ENCODE measurements at places on chromosomes 1 and 21. TPM values are rescaled to one million over a fixed set of nuclear protein-coding genes. Genes with fewer than 3 reads are reported as not detected.

- no peak overlapping the region for H3K4me3 ChIP-seq
- H3K27ac ChIP-seq, result no peak overlapping the region
- H3K4me1 ChIP-seq, result no peaks in the 10 kb centered on the region
- no peaks in the 10 kb centered on the region for H3K36me3 ChIP-seq
- no peaks in the 10 kb centered on the region for H3K27me3 ChIP-seq
These were observed 103.7 kb upstream of the NFIA start for GRCh38 chr1:60978421-60979357.

- no peaks in the 10 kb centered on the region for H3K27me3 ChIP-seq
- H3K27ac ChIP-seq, result no peak overlapping the region
- no peak overlapping the region for H3K4me3 ChIP-seq
- no peaks in the 10 kb centered on the region for H3K4me1 ChIP-seq
- H3K36me3 ChIP-seq, result no peaks in the 10 kb centered on the region
These were observed 5.5 kb downstream of the CLSPN start for GRCh38 chr1:35764283-35764682.

- H3K4me1 ChIP-seq, result no peaks in the 10 kb centered on the region
- H3K27me3 ChIP-seq, result no peaks in the 10 kb centered on the region
- H3K36me3 ChIP-seq, result no peaks in the 10 kb centered on the region
- no peak overlapping the region for H3K27ac ChIP-seq
- no peak for DNase-seq
- H3K4me3 ChIP-seq, result no peak overlapping the region
These were observed 717.9 kb downstream of the AMY1C start for GRCh38 chr1:104467590-104467989.

- H3K27me3 ChIP-seq, result no peaks in the 10 kb centered on the region
- no peak for DNase-seq
- no peaks in the 10 kb centered on the region for H3K4me1 ChIP-seq
- H3K4me3 ChIP-seq, result no peak overlapping the region
- H3K27ac ChIP-seq, result no peak overlapping the region
- H3K36me3 ChIP-seq, result no peaks in the 10 kb centered on the region
These were observed 142.7 kb upstream of the CD34 start for GRCh38 chr1:208053661-208054060.

DNA sequence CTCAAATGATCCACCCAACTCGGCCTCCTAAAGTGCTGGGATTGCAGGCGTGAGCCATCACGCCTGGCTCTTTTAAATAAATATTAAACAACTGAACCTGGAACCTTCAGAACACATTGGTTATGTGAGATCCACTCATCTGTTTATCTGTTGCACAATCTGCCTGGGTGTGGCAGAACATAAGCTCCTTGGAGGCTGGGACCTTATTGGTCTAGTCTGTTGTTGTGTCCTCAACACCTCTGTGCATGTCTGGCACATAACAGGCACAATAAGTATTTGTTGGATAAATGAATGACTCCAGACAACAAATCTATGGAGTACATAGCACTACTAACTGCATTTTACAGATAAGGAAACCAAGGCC, 4.1 kb upstream of the NBL1 start:
- H3K4me3 ChIP-seq, result no peak overlapping the region
- H3K4me1 ChIP-seq, result peaks cover 36% of the 10 kb centered on the region
- DNase-seq, result peak; percentile 58
- no peaks in the 10 kb centered on the region for H3K27me3 ChIP-seq
- peak overlapping the region; percentile 75 for H3K27ac ChIP-seq
- no peaks in the 10 kb centered on the region for H3K36me3 ChIP-seq

GRCh38 chr21:27240839-27241238, 274.0 kb upstream of the ADAMTS5 start:
- H3K36me3 ChIP-seq, result no peaks in the 10 kb centered on the region
- no peaks in the 10 kb centered on the region for H3K27me3 ChIP-seq
- H3K27ac ChIP-seq, result no peak overlapping the region
- no peak for DNase-seq
- no peaks in the 10 kb centered on the region for H3K4me1 ChIP-seq

DNA sequence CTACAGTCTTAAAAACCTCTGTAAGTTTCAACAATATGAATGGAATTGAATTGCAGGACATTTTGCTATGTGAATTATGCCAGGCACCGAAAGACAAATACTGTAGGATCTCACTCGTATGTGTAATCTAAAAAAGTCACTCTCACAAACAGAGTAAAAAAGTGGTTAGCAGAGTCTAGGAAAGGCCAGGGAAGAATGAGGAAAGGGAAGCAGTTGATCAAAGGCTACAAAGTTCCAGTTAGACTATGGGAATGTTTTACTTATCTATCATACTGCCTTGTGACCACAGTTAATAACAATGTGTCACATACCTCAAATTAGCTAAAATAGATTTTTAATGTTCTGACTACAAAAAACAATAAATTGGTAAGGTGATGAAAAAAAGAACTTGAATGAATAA, 565.4 kb upstream of the BRINP3 start:
- H3K36me3 ChIP-seq, result no peaks in the 10 kb centered on the region
- no peak overlapping the region for H3K4me3 ChIP-seq
- no peak overlapping the region for H3K27ac ChIP-seq

GRCh38 chr1:182446033-182446669, 3.8 kb upstream of the RGSL1 start:
- H3K27ac ChIP-seq, result no peak overlapping the region
- no peaks in the 10 kb centered on the region for H3K27me3 ChIP-seq
- no peaks in the 10 kb centered on the region for H3K36me3 ChIP-seq
- H3K4me1 ChIP-seq, result no peaks in the 10 kb centered on the region
- H3K4me3 ChIP-seq, result no peak overlapping the region

GRCh38 chr1:6003568-6004411, 11.6 kb upstream of the NPHP4 start:
- H3K4me1 ChIP-seq, result no peaks in the 10 kb centered on the region
- H3K27ac ChIP-seq, result no peak overlapping the region
- H3K27me3 ChIP-seq, result peaks cover 3% of the 10 kb centered on the region
- H3K4me3 ChIP-seq, result no peak overlapping the region
- DNase-seq, result no peak
- no peaks in the 10 kb centered on the region for H3K36me3 ChIP-seq

DNA sequence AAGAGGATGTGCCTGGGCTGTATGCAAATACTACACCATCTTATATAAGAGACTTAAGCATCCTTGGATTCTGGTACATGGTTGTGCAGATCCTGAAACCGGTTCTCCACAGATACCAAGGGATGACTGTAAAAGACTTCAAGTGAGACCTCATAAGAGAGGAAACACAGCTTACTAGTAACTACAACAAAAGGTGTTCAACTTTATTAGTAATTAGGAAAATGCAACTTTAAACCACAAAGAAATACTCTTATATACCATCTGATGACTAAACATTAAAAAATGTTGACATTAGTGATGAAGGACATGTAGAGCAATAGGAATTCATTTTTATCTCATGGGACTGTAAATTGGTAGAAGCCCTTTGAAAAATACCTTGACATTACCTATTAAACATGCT, 102.7 kb downstream of the RASAL2 start:
- no peaks in the 10 kb centered on the region for H3K36me3 ChIP-seq
- H3K4me1 ChIP-seq, result peaks cover 12% of the 10 kb centered on the region
- no peaks in the 10 kb centered on the region for H3K27me3 ChIP-seq
- no peak for DNase-seq

DNA sequence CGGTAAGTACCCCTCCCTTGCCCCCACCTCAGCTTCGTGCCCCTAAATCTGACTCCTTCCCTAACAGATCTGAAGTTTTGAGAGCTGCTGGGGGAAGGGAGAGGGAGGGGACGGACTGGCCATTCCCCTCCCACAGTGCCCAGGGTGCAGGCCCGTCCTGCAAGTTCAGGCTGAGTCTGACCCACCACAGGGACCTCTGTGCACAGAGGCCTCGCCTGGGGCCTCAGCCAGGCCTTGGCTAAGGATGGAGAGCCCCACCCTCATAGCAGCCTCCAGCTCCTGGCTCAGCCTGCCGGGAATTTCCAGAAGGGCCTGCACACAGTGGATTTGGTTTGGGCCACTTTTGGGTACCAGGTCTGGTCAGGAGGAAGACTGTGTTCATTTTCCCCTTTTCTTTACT, 31.2 kb upstream of the TNFRSF1B start:
- DNase-seq, result no peak
- H3K4me1 ChIP-seq, result peaks cover 14% of the 10 kb centered on the region

Gene GJC2
- total RNA-seq, result 0.96 TPM

Gene HSPA6
- total RNA-seq, result 0.82 TPM

DNA sequence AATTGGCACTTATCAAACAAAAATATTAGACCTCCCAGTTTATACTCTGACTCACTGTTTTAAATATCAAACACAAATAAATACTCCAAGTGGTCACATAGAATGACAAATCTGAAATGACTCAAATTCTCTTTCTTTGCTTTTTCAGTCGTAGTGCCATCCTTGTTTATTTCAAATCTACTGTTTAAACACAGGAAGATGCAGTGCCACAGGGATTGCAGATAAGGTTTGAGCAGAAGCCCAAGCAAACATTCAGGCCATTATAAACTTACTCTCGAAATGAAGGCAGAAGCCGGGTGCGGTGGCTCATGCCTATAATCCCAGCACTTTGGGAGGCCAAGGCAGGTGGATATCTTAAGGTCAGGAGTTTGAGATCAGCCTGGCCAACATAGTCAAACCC, 255.4 kb upstream of the PLXNA2 start:
- H3K36me3 ChIP-seq, result no peaks in the 10 kb centered on the region
- no peak overlapping the region for H3K27ac ChIP-seq
- H3K27me3 ChIP-seq, result no peaks in the 10 kb centered on the region
- H3K4me1 ChIP-seq, result no peaks in the 10 kb centered on the region
- no peak for DNase-seq

DNA sequence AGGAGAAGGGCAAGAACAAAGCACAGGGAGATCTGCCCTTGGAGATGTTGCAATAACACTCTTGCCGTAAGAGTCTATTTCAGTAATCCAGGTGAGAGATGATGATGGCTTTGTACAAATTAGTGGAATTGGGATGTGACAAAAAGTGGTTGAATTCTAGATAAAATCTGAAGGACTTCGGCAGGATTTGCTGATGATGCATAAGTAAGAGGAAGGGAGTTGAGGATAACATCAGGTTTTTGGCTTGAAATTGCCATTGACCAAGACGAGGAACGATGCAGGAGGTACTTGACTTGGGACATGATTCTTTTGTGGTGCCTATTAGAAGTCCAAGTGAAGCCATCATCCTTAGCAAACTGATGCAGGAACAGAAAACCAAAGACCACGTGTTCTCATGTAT, 238.1 kb downstream of the GRIK1 start:
- H3K27ac ChIP-seq, result no peak overlapping the region
- no peak for DNase-seq
- no peaks in the 10 kb centered on the region for H3K27me3 ChIP-seq
- H3K36me3 ChIP-seq, result no peaks in the 10 kb centered on the region

Gene IL19
- not detected for total RNA-seq

Gene BARHL2
- total RNA-seq, result not detected

Gene CELA3B
- total RNA-seq, result not detected

Gene FAM3B
- 5.7 TPM for total RNA-seq

Gene LRRC53
- total RNA-seq, result not detected

Gene SFT2D2
- 51.1 TPM for total RNA-seq

- H3K4me3 ChIP-seq, result no peak overlapping the region
- H3K27ac ChIP-seq, result peak overlapping the region; percentile 7
- no peak for DNase-seq
- H3K36me3 ChIP-seq, result no peaks in the 10 kb centered on the region
These were observed 11.9 kb upstream of the CLDN8 start for GRCh38 chr21:30227633-30228404.

GRCh38 chr21:38505654-38506523, 7.6 kb upstream of the ERG start:
- H3K36me3 ChIP-seq, result no peaks in the 10 kb centered on the region
- H3K4me1 ChIP-seq, result peaks cover 3% of the 10 kb centered on the region
- H3K4me3 ChIP-seq, result no peak overlapping the region
- no peak for DNase-seq
- H3K27me3 ChIP-seq, result no peaks in the 10 kb centered on the region

GRCh38 chr1:54378157-54378873, 27.9 kb downstream of the SSBP3 start:
- peaks cover 45% of the 10 kb centered on the region for H3K4me1 ChIP-seq
- no peak overlapping the region for H3K27ac ChIP-seq
- DNase-seq, result no peak
- H3K27me3 ChIP-seq, result no peaks in the 10 kb centered on the region
- H3K4me3 ChIP-seq, result no peak overlapping the region
- H3K36me3 ChIP-seq, result no peaks in the 10 kb centered on the region

DNA sequence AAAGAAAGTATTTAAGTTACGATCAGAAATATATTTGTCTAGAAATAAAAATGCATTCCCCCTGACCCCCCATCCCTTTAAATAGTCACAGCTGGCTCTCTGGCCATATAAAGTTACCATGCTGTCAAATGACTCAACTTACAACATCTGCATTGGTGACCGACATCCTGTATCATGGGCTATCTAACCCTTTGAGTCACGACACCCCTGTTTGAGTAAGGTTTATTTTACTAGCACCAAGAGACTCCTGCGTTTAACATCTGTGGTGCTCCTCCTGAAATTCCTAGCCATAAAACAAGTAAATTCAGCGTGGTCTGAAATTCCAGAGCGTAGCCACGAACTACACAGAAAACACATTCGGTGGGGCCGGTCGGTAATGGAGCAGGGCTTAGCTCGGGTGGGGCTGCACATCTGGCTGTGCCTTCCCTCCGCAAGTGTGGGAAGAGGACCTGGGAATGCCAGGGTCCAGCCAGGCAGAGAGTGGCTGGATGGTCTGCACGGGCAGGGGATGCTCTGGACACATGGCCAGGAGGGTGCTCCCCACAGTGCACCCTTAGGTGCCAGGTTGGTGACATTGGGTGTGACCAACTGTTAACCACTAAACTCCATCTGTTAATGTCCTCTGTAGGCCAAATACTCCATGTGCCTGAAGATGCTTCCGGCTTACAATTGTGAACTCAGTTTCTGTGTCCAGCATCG, 53.0 kb upstream of the CLDN14 start:
- no peaks in the 10 kb centered on the region for H3K36me3 ChIP-seq
- H3K27ac ChIP-seq, result no peak overlapping the region
- DNase-seq, result no peak
- H3K4me3 ChIP-seq, result no peak overlapping the region

DNA sequence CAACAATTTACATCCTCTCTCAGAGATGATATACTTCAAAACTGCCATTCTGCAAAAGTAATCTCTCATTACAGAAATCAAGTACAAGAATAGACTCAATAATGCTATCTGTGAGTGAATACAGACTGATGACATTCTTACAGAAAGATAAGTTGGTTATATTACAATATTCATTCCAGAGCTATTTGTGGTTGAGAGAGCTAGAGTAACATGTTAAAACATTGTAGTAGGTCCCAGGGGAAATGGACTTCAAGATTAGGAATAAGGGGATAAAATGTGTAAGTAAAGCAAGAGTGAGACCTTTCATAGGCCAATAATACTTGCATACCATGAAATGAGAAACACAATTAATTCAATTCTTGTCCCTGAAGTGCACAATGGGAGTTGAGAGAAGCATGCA, 1.5 kb downstream of the F13B start:
- no peak overlapping the region for H3K4me3 ChIP-seq
- no peaks in the 10 kb centered on the region for H3K36me3 ChIP-seq
- H3K27ac ChIP-seq, result no peak overlapping the region
- DNase-seq, result no peak

Gene SH3BGRL3
- 219 TPM for total RNA-seq

- H3K4me3 ChIP-seq, result no peak overlapping the region
- DNase-seq, result no peak
- H3K4me1 ChIP-seq, result no peaks in the 10 kb centered on the region
- no peaks in the 10 kb centered on the region for H3K27me3 ChIP-seq
- H3K27ac ChIP-seq, result no peak overlapping the region
These were observed 124.5 kb downstream of the TBX15 start for GRCh38 chr1:118863688-118864087.

All from transverse colon (tissue), 4 donors.